HS-27A (cell line): ENCODE measurements at places on chromosomes 4 and X.

DNA sequence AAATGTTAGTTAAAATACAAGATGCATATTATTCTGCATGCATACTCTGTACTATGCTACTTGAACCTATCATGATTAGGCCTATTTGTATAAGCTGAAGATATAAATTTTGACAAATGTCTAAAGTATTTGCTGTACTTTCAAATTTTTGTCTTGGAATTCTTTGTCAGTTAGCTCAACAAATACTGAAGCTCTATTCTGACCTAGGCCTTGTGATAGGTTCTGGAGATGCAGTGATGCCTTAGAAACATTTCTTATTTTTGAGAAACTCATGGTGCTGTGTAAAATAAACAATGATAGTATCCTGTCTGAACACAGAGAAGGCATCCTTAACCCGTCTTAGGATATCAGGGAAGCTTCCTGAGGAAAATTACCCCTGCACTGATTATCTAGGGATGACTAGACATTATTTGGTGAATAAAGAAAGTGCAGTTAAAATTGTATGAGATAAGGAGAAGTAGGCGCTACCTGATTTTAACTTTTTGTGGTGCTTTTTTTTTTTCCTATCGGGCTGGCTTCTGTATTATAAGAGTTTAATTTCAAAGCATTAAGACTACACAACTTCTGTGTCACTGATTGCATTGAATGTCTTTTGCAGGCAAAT is 43.4 kb downstream of the MOB1B start:
- DNase-seq, result no peak

- no peak for DNase-seq
Observed at GRCh38 chrX:119784747-119785446, 6.5 kb downstream of the RPL39 start.

- DNase-seq, result no peak
Observed at GRCh38 chr4:24858550-24858949, 54.3 kb downstream of the CCDC149 start.

- DNase-seq, result no peak
Observed at GRCh38 chr4:5809216-5809776, 83.6 kb downstream of the CRMP1 start.

- DNase-seq, result no peak
Observed at GRCh38 chr4:3037957-3038461, 36.3 kb downstream of the HTT-AS start.

- DNase-seq, result no peak
Observed at GRCh38 chr4:165379678-165380064, 863 bp downstream of the CPE start.

GRCh38 chr4:157222771-157223160 is 2.2 kb downstream of the GRIA2 start:
- no peak for DNase-seq

DNA sequence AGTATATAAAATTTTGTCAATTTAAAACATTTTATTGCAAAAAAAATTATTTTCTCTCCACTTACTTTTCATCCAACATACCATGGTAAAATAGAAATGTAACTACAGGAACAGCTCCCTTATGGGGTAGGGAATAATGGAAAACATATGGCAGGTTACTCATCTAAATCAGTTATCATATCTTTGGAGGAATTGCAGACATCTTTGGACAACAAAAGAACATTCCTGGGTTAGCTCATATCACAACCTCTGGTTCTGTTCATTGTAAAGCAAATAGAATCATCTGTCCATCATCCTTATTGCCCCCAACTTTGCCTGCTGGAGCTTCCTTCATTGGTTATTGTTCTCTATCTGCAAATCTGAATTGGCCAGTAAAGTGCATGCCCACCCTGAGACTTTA is 387.5 kb upstream of the GRID2 start:
- no peak for DNase-seq

GRCh38 chr4:77248805-77249204 is 91.8 kb downstream of the CCNG2 start:
- DNase-seq, result no peak

DNA sequence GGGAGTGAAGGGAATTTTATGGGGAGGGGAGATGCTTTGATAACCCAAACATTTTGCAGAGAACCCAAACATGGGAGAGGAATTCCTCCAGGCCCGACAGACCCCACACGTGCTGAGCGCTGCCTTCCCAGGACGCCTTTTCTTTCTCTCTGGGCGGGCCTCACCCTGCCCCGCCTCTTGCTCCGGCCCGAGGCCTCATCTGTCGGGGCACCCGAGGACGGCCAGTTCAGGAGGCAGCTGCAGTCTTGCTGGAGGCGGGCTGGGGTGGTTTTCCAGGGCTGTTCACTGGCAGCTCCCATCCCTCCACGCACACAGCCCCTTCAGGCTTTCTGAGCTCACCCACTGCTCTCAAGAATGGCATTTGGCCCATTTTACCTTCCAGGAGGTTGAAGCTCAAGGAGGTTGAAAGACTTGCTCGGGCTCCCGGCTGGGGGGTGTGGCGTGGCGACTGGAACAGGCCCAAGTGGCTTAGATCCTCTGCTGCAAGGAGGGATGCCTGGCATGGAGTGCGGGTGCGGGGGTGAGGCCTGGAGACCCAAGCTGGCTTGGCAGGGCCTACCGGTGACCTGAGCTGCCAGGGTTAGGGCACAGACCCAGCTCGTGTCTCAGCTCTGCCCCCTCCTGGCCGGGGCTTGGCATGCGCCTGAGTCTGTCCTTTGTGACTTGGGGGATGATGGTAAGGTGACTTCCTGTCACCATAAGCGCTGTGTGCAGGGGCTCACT is 99.2 kb downstream of the PSAPL1 start:
- no peak for DNase-seq

GRCh38 chrX:10615931-10616774 is 4.2 kb downstream of the MID1 start:
- no peak for DNase-seq

GRCh38 chr4:183878251-183878970 is 26.7 kb upstream of the STOX2 start:
- no peak for DNase-seq
